ENCODE measurements at places on chromosomes 11 and 22.

- no peak for ATAC-seq
Observed at GRCh38 chr11:68137833-68138232, 16.6 kb upstream of the CHKA start.

DNA sequence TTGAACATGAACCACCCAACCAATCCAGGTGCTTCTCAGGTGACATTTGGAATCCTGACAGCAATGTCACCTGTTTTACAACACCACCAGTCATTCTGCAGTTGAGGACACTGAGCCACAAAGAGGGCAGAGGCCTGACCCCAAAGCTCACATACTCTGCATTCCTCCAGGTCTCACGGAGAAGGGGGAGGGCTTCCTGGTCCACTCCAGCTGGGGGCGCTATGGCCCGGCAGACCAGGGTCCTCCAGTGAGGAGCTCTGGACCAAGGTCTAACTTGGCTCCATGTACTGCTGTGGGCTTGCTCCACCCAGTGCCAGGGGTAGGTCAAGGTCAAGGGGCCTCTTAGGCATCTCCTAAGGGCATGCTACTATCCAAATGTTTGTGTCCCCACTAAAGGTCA lies 1.5 kb upstream of the PNPLA3 start:
- ATAC-seq, result no peak

DNA sequence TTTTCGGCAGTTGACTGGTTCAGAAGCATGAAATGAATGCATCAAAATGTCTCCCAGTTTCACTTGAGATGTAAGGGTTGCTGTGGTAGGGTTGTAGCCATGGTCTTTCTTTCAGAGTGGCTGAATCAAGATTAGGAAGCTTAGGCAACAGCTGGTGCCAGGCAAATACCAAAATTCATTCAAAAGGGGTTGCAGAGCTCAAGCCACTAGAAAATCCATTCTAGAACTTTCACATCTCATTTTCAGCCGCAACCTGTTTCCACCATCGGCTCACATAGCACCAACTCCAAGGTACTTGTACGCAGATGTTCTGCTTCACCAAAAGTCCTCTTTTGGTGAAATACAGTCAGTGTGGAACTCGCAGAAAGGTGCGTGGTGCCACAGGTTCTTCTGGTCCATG lies 40.5 kb upstream of the STK33 start:
- no peak for ATAC-seq

- peak; percentile 6 for ATAC-seq
Observed at GRCh38 chr11:65557280-65558001, 718 bp downstream of the LTBP3 start.

DNA sequence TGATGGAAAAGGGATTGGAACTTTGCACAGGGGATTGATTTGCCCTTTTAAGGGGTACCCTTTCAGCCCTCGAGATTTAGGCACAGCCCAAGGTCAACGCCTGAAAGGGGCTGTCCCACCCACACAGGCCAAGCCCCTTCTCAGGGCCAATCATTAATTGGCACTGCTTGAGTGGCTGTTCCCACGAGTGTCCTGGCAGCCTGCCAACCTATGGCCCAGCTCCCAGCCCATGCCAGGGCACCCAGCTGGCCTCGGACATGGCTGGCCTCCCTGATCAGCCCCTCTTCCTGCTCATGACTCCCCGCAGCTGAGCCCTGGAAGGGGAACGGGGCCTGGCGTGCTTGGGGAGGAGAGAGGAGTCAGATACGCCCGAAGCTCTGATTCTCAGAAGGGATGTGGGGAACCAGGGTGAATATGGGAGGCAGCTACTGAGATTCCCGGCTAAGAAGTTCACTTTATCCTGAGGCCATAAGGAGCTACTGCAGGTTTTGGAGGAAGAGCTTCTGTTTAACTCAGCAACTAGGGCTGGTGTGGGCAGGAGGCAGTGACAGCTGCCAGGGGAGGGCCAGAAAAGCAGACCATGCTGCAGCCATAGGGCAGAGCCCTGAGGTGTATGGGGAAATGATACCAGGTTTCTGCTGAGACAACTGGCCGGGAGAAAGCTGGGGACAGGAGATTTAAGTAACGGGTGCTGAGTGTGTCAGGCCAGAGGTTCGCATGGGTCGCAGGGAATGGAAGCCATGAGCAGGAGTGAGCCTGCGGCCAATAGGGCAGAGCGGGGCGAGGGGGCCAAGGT lies 30.0 kb downstream of the WNT7B start:
- peak; percentile 35 for ATAC-seq

GRCh38 chr11:76102802-76103201 lies 103.5 kb downstream of the WNT11 start:
- no peak for ATAC-seq

DNA sequence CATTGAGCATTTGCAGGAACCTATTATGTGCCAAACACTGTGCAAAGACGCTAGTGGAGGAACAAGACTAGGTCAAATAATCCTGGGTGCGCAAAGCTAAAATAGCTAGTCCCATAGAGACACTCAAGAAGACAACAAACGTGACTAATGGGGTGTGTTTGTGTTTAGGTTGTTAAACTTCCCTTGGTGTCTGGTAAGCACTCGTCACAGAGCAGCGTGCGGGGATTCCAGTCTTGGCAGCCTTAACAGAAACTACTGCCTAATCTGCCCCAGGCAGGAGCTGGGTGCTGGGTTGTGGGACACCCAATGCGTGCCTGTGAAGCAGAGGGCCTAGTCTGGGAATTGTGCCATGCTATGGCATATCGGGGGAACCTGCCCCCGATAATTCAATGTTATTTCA lies 10.8 kb upstream of the CALCB start:
- ATAC-seq, result no peak

DNA sequence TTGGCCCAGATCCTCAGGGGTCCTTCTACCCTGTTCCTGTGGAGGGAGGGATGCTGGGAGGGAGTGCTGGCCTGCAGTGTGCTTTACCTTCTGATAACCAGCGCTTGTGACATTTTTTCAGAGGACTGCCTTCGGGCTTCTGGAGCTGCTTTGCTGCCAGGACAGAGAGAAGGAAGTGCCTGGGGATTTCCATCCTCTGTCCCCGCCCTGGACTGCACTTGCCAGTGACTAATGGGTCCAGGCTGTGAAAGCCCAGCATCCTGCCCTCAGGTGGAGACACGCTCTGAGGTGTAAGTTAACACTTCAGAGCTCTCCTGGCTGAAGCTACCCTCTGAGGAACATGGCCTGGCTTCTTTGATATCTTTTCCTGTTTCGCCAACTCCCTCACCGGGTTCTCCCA lies 158.7 kb upstream of the SYT13 start:
- no peak for ATAC-seq

DNA sequence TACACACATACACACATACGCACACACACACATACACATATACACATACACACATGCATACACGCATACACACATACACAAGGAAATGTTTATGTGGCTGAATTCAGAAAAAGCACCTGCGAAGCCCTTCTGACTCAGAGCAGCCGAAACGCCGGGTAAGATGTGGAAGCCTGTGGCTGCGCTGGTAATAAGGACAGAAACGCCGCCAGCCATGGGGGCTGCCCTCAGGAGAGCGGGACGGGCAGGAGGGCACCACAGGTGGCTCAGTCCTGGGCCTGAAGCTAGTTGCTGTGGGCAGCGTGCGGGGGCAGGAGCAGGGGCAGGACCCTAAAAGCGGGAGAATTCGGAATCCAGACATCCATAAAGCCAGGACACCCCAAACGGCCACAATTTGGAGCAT lies 378.3 kb downstream of the BRD1 start:
- ATAC-seq, result no peak
